C1 segment of cervical spinal cord (tissue), 14 donors: ENCODE measurements at places on chromosomes 6 and 20.

- no peak for DNase-seq
Observed at GRCh38 chr20:51460569-51461265, 81.8 kb downstream of the NFATC2 start.

GRCh38 chr20:31602779-31603441, 2.2 kb upstream of the ID1 start:
- DNase-seq = no peak

DNA sequence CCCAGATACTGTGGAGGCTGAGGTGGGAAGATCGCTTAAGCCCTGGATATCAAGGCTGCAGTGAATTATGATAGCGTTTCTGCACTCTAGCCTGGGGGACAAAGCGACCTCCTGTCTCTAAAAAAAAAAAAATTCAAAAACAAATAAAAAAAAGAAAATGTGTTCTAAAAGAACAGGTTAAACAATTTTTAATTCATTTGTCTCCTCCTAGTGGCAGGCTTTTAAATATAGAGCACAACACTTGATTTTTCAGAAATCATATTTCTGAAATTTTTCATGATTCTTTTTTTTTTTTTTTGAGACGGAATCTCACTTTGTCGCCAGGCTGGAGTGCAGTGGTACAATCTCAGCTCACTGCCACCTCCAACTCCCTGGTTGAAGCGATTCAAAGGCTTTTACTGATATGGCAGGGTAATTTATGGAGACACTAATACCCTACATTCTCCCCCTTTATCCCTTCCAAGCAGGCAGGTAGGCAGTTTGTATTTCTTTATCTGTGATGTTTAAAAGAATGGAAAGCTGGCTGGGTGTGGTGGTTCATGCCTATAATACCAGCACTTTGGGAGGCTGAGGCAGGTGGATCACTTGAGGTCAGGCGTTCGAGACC, 8.7 kb upstream of the GTF3C6 start:
- no peak for DNase-seq

GRCh38 chr6:34928220-34928619, 39.2 kb downstream of the ANKS1A start:
- no peak for DNase-seq

DNA sequence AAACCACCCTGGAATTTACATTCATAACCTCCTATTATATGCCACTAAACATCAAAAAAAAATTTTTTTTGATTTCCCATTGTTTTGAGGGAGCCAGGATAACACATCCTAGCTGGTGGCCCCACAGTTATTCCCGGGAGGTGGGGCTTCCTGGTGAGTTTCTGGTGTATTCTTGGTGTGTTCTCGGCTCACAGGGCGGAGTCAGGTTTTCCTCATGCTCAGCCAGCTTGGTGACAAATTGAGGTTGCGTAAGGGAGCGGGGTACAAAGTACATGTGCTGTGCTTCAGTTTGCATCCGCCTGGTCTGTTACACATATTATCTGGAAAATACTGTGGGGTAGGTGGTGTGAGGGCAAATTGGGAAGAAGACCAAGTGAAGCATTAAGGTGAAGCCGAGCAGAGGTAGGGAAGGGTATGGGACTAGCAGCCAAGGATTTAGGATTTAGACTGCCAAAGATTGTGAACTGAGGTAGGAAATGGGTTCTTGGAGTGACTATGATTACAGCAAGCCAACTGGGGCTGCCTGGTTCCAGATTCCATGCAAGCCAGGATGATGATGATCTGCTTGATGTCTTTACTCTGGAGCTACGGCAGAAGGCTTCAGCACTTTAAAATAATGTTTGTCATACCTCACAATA, 46.2 kb upstream of the EEF1A1 start:
- DNase-seq = no peak

GRCh38 chr20:44598423-44599305, 16.3 kb downstream of the PKIG start:
- DNase-seq = no peak

GRCh38 chr6:55069132-55069781, 105.1 kb upstream of the HCRTR2 start:
- no peak for DNase-seq

GRCh38 chr20:14378326-14378725, 40.9 kb upstream of the FLRT3 start:
- DNase-seq = no peak
